SHP77 treated with DMSO at 0.1 percent for 48 hours (cell line): ENCODE measurements at places on chromosomes 16 and 17.

- DNase-seq: no peak
Observed at GRCh38 chr17:29177541-29177870, 2.7 kb downstream of the MYO18A start.

DNA sequence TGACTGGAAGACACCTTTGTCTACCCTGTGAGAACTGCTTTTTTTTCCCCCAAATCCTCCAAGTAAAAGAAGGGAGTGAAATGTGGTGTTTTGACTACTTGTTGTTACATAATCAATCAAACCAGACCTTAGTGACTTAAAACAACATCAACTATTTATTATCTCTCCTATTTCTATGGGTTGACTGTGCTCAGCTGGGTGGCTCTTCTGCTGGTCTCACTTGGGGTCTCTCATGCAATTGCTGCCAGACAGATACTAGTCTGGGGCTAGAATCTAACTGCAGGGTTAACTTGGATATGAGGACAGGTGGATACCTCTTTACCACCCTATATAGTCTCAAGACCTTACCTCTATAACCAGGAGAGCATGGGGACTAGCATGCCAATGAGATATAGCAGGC is 141.3 kb downstream of the SALL1 start:
- no peak for DNase-seq

GRCh38 chr17:74464730-74465377 is 1.6 kb upstream of the CD300A start:
- DNase-seq: no peak

GRCh38 chr16:24381470-24382118 is 125.5 kb downstream of the CACNG3 start:
- no peak for DNase-seq

DNA sequence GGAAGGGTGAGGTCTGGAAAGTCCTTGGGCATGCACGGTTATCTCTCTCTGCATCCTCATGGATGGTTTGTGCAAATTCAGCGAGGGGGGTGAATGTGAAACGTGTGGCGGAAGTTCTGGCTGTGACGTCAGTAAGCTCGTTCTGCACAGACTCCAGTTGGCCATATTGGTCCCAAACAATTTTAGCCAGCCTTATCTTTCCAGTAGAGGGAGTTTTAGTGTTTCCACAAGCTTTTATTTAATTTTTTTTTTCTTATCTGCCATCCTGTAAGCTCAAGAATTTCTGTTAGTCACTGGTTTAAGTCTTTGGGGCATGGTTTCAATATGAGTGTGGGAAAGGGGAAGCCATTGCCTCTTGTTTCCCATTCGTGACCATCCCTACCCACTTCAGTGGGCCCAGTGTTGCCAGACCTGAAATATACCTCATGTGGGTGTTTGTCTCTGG is 39.0 kb downstream of the HLF start:
- no peak for DNase-seq

DNA sequence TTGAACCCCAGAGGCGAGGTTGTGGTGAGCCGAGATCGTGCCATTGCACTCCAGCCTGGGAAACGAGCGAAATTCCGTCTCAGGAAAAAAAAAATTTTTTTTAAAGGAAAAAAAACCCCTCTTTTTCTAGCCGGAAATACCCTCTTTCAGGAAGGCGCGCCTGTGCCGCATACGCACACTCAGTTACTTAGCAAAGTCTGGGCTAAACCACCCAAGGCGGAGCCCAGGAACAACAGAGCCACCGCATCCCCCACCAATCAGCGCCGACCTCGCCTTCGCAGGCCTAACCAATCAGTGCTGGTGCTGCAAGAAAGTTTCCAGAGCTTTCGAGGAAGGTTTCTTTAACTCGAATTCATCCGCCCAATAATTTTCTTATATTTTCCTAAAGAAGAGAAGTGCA is 510.4 kb downstream of the KCNJ18 start:
- DNase-seq: no peak

DNA sequence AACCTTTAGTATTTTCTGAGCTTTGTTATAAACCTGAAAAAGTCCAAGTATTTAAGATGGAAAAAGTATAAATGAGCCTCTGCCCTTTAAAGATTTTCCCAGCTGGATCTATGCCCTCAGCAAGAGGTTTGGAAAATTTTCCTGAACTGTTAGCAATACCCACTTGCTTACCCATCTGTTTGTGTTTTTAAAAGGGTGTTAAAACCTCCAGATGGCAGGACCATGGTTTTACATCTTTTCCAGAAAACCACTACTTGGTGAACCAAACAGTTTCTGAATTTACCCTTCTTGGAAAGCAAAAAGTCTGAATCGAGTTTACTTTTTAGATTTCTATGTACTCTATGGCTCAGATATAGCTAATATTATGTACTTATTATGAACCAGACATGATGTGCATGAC is 719 bp downstream of the PMFBP1 start:
- no peak for DNase-seq

DNA sequence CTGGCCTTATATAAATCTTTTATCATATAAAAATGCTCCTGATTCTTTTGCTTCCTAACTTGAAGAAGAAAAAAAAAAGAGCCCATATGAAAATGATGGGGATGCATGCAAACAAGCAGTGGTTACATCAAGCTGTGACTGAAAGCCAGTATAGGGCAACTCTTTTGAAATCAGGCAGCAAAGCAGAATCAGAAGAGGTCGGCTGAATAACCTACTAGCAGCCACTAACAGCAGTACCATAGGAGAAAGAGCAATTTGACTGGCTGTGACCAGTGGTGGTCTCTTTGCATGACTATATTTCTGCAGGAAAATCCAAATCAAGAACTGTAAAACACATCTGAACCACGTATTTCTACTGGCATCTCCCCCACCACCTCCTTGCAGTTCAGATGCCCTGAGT is 161.9 kb upstream of the C17orf78 start:
- no peak for DNase-seq

DNA sequence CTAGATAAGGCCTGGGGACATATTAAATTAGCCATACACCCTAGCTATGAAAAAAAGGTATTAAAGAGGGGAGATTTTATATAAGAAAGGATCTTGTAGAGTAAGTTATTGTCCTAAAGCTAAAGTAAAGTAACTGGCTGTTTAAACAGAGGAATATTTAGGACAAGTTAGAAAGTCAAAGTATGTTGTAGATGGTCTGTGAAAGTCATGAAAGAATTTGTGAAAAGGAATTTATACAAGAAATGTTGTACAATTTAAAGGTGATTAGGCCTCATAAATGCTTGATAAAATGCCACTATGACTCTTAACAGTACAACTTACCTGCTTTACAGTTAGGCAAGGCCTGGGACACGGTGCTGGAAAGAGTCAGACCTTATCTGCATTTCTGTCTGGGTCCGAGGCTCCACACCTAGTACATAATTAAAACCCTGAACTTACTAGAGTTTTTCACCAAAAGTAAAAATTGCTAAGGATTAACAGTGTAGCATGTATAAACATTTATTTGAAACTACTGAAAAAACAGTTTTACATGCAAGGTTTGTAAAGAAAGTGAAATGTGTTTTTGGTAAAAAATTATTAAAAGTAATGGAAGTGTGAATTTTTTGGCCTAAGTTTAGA is 445.3 kb upstream of the TOM1L1 start:
- no peak for DNase-seq

GRCh38 chr17:60640503-60640902 is 37.1 kb upstream of the BCAS3 start:
- DNase-seq: peak; percentile 11
